Left lung (tissue), 14 donors: ENCODE measurements at places on chromosomes 16 and 17. TPM values are rescaled to one million over a fixed set of nuclear protein-coding genes. Genes with fewer than 3 reads are reported as not detected.

DNA sequence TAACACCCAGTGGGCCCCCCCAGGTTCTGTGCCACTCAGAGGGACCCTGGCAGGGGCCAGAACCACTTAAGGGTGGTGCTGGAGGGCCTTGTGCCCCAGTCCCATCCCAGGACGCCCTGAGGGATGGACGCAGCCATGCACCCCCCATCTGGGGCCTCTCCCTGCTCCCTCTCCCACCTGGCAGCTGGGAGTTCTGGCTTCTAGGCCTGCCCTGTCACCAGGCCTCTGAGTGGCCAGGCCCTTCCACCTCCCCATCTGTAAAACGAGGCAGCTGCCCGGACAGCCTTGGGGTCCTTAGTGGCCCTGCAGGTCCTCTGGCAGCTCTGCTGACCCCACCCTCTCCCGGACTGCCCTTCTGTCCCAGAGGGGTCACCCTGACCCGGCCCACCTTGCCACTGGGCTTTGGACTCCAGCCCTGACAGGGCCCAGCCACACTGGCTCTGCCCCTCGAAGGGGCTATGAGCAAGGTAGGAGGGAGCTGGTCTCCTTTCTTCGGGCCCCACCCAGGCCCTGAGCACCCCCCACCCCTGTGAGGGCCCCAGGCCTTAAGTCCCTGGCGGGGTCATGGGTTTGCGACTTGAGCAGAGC is 12.3 kb downstream of the PAM16 start:
- DNase-seq = no peak

- DNase-seq = peak; percentile 64
Observed at GRCh38 chr16:2715519-2715918, 4.5 kb downstream of the PRSS27 start.

GRCh38 chr16:3654249-3654991 is at the start of gene DNASE1:
DNASE1 (plus strand) TSS chr16:3654691; CDS start chr16:3655374, 683 bp downstream.
- peak; percentile 50 for DNase-seq

GRCh38 chr17:8868529-8868951 is 1.1 kb upstream of the PIK3R6 start:
- no peak for DNase-seq

DNA sequence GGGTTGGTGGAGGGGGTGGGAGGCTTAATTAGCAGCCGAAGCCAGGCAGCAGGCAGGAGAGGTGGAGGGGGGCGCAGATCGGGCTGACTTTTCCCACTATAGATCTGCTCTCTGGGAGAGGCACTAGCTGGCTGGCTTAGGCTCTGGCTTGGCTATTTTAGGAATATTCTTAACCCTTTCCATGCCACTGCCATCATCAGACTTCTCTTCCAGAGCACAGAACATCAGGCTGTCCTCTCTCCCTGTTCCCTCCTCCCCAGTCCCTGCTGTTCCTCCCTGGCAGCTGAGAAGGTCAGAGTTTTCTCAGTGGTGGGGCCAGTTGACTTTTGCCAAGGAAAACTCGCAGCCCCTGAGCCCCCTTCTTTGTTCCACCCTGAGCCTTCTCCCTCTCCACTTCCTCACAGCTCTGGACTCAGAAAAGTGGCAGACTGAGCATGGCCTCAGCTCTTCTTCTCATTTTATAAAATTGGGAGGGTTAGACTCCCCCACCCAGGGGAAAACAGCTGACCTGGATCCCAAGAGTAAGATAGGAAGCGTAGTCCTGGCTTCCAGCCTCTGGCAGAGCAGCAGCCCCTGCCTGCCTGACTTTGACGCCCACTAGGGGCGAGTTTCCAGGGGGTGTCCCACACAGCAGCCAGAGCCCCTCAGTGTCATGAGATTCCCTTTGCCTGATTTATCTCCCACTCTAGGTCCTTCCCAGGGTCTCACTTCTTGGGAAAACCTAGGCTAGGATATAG is 9.9 kb upstream of the C1QL1 start:
- DNase-seq = no peak

DNA sequence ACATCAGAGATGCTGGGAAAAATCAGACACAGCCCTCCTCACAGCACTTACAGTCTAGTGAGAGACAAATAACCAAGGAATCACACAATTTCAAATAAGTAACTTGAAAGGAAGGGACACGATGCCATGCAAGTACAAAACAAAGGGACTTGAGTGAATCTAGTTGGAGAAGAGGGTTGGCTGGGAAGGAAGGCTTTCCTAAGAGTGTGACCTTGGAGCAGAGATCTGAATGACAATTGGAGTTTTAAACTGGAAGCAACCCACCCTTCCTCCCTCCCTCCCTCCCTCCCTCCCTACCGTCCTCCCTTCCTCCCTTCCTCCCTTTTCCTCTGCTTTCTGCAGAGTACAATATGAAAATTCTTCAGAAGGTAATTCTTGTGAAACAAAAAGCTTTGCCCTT is 31.1 kb downstream of the ADAMTS18 start:
- DNase-seq = no peak

DNA sequence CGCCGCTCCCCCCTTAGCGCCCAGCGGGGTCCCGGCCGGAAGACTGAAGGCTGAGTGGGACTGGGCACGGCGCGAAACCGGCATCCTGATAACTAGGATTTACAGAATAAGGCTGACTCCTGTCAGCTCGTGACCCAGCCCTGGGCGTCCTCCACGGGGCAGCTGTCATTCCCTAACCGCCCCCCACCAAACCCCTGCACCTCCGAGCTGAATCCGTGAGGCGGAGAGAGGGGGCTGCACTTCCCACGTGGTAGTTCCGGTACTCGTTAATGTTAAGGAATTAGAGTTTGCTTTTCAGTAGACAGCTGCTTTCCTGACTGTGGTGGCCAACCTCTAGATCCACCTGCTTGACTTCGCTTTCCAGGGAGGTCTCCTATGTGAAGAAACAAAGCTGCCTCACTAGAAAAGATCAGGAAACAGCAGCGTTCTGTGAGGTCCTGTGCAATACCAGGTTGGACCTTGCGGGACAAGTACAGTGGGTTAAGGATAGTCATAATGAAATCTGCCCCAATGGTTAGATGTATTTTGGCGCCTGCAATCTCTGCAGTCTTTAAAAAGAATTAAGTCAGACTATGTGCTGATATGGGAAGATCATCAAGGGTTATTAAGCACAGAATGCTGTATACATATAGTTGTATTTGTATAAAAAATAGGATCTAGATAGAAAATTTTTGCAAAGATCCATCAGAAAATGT is 1.1 kb upstream of the WBP2 start:
- no peak for DNase-seq

- no peak for DNase-seq
Observed at GRCh38 chr17:27384726-27385125, 71.5 kb upstream of the KSR1 start.

- DNase-seq = peak; percentile 67
Observed at GRCh38 chr16:66427036-66427860, at the start of gene BEAN1. BEAN1 (plus strand) TSS chr16:66427295; CDS start chr16:66437677, 10,382 bp downstream.

DNA sequence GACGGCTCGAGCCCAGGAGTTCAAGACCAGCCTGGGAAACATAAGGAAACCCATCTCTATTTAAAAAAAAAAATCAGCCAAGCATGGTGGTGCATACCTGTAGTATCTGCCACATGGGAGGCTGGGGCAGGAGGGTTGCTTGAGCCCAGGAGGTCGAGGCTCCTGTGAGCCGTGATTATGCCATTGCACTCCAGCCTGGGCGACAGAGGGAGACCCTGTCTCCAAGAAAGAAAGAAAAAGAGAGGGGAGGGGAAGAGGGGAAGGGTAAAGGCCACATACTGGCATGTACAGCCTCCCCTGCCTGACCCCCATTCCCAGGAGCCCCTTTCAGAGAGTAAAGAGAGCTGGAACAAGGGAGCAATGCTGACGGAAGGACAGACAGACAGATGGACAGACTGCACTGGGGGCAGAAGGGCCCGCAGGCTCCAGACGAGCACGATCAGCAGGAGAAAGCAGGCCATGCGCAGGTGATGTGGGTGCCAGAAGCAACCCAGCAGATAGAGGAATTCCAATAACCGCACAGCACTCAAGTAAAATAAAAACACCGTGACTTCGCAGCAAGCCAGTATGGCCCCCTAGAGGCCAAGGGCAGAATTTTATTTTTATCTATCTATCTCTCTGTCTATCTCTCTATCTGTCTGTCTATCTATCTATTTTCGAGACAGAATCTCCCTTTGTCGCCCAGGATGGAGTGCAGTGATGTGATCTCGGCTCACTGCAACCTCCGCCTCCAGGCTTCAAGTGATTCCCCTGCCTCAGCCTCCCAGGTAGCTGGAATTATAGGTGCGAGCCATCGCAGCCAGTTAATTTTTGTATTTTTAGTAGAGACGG is 27.1 kb upstream of the SNN start:
- DNase-seq = peak; percentile 75

GRCh38 chr16:4212934-4213296 is 29.0 kb downstream of the SRL start:
- DNase-seq = no peak

DNA sequence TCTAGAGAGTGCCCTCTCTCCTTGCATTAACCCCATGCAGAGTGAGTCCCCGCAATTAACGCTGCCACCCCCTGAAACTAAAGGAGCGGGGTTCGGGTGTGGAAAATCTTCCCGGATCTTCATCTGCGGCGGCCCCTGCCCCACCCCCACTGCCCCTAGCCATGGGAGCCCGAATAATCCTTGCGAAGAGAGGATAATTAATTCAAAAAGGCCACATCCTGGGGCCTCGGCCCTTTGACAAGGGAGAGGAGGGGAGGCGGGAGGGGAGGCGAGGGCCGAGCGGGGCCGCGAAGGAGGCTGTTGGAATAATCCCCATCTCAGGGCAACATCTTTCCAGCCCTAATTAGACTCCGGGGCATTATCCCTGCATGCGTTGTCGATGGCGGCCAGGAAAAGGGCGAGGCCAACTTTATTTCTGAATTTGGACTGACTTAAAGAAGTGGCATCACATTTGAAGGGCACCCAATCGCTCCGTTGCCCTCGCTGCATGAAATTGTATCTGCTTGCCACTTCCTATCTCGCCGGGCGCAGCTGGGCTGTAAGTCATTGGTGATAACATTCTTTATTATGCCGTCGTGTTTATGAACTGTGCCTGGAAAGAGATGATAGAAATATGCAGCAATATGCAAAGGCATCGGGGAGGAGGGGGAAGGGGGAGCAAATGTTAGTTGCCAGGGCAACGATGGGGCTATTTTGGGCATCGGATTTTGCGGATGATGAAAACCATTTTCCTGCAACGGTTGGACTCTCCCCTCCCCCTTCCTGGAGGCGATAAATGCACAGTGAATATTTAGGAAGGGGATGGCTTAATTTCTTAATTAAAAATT is 387.1 kb upstream of the TNRC6C start:
- peak; percentile 81 for DNase-seq

- no peak for DNase-seq
Observed at GRCh38 chr16:23607726-23608125, 11.6 kb upstream of the NDUFAB1 start.

- no peak for DNase-seq
Observed at GRCh38 chr17:83064732-83065659, 14.4 kb upstream of the METRNL start.

- DNase-seq = no peak
Observed at GRCh38 chr16:75019007-75019406, 20.2 kb downstream of the ZNRF1 start.

DNA sequence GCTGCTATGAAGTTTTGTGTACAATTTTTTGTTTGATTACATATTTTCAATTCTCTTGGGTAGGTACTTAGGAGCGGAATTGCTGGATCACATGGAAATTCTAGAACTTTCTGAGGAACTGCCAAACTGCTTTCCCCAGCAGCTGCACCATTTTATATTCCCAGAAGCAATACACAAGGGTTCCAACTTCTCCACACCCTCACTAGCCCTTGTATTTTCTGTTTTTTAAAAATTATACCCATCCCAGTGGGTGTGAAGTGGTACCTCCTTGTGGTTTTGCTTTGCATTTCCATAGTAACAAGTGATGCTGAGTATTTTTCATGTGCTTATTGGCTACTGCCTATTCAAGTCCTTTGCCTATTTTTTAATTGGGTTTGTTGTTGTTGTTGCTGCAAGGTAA is 20.9 kb downstream of the NACA2 start:
- DNase-seq = no peak

DNA sequence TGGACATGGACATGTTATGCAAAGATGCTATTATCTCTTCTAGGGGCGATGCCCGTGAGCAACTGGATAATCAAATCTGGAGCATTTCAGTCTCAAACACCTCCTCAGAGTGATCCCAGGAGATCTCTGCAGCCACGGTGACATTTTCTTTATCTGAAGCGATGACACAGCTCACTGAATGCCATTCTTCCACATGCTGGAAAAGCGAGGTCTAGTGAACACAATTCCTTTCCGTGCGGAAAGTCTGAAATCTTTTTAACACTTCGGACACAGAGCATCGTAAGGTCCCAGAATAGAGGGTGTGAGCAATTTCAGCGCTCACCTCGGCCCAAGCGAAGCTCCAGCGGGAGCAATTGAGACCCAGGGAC is 531 bp upstream of the HASPIN start:
- DNase-seq = no peak

VPS25 gene
- 69.6 TPM for polyA plus RNA-seq

ZNF19 gene
- polyA plus RNA-seq = 13.9 TPM

TAT gene
- not detected for polyA plus RNA-seq

ZPBP2 gene
- not detected for polyA plus RNA-seq

HOXB9 gene
- polyA plus RNA-seq = 0.14 TPM

METRN gene
- polyA plus RNA-seq = 9.3 TPM

FNDC8 gene
- polyA plus RNA-seq = 0.23 TPM

CLDN9 gene
- 5.0 TPM for polyA plus RNA-seq

C17orf107 gene
- polyA plus RNA-seq = 0.65 TPM

ATF7IP2 gene
- 14.3 TPM for polyA plus RNA-seq

KRT32 gene
- not detected for polyA plus RNA-seq
